Kidney glomerular epithelial cell (primary cell): ENCODE measurements at places on chromosomes 12 and 14.

DNA sequence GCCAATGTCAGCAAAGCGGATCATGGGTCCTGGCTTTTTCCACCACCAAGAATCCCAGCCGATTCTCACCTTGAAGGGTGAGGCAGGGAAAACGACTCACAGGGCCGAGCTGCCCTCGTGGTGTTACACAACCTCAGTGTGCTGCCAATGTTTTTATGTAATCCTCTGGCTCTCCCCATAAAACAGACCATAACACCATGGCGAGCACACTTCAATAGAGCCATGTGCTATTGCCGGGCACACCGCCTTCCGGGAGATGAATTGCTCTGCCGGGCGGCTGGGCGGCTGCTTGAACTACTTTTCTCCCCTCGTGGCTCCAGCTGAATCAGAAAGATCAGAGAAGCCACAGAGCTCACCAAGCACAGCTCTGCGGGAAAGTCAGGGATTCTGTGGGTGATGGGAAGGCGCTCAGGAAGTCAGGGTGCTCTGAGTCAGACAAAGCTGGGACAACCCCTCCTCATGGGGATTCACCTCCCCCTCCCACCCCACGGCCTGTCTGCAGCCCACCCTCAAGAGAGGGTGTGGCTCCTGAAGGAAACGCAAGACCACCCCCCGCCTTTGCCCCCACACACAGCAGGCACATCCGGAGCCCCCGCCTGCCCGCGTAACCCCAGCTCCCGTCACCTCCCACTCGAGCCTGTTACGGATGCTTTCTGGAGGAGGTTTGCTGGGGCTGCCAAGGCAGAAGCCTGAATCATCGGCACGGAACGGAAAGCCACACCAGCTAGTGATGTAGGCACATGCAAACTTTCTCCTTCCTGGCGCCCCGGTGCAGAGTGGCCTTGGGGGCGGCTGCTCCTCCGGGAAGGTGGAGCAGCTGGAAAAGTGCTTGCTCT is 1.8 kb downstream of the GALNT9 start:
- DNase-seq = peak; percentile 74

- DNase-seq = peak; percentile 14
Observed at GRCh38 chr12:42652048-42652447, 62.5 kb upstream of the PRICKLE1 start.

DNA sequence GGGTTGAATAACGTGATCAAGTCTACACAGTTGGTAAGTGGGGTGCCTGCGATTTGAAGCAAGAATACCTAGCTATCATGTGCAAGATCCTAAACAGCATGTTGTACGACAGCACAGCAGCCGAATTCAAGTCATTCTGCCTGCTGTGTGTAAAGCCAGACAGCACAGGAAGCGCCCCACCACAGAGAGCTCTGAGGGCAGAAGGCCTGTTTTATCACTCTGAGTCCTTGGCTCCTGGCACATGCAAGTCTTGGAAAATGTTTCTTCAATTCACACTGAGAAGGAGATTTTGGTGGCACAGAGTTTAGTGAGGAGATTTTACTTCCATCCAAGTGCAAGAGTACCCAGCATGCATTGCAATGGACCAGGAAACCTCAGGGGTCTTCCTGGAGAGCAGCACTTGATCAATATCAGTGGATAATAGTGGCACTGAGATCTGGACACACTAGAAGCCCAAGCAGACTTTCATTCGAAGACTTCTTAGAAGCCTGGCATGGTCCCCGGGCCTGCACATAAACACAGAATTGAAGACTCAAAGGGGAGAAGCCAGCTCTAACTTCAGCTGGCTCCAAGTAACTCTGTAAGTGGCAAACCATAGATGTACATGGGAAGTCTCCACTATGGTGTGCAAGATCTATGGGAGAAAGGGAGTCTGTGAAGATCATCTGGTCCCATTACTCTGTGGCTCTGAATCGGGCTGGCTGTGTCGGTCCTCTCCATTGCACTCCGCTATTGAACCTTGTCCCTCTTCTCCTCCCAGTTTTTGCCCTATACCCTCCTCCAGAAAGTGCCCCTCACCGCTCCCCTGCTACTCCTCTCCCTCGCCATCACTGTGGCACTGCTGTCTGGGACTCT is 1.5 kb upstream of the KRT1 start:
- no peak for DNase-seq

DNA sequence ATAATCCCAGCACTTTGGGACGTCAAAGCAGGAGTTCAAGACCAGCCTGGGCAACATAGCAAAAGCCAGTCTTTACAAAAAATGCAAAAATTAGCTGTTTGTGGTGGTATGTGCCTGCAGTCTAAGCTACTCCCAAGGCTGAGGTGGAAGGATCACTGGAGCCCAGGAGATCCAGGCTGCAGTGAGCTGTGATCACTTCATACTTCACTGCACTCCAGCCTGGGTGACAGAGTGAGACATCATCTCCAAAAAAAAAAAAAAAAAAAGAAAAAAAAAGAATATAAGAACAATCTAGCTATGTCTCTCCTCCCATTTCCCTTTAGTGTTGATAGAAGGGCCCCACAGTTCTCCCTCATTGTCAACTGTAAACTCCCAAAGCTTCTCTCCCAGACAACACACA is 3.5 kb upstream of the BCAT1 start:
- DNase-seq = no peak

GRCh38 chr12:21776175-21776574 is 1.7 kb upstream of the KCNJ8 start:
- DNase-seq = no peak

GRCh38 chr12:3743803-3744202 is 9.1 kb downstream of the CRACR2A start:
- no peak for DNase-seq

DNA sequence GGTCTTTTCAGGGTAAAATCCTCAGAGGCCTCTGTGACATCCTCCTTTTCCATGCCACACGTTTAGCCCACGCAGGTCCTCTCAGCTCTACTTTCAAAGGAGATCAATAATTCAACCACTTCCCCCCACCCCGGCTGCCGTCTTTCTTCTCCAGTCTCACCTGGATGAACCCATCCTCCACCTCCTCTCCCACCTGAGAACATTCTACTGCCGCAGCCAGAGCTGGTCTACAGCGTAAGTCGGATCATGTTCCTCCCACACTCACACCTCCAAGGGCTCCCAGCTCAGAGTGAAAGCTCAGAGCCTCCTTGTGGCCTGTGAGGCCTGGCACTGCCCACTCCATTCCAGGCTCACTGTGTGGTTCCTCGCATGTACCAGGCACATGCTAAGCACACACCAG is 246.6 kb downstream of the CHST11 start:
- no peak for DNase-seq

DNA sequence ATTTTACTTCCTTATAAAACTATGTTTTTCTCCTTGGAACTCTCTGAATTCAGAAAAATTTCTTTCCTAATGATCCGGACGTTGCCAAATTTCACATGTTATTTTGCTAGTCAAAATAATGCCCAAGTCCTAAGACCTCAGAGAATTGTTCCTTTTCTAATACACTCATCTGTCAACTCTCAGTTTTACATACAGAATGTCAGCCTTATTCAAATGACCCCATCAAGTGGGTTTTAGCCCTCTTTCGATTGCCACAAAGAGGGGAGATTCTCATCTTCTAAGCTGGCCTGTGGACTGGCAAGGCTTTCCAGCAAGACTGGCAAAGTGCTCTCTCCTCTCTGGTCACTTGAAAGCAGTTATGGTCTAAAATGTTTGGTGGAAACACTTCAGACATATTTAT is 99.3 kb upstream of the GPHB5 start:
- DNase-seq = no peak

- no peak for DNase-seq
Observed at GRCh38 chr14:69170839-69171238, 17.9 kb upstream of the DCAF5 start.

DNA sequence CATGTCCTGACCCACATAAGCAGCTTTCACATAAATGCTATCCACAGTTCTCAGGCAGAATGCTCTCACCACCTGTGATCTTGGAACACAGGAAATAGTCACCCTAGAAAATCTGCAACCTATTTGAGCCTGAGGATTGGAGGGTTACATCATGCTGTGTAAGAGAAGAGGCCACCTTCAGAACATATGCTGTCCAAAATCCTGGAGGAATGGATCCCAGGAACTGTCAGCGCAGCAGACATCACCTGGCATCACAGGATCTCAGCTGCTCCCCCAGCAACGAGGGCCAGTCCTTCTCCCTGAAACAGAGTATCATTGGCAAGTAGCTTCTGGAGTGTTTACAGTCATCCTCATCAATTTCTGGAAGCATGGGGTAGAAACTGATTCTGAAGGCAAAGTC is 63.2 kb upstream of the LTA4H start:
- no peak for DNase-seq

GRCh38 chr12:118344829-118345228 is 27.9 kb downstream of the TAOK3 start:
- no peak for DNase-seq

GRCh38 chr12:57055824-57056223 is 5.9 kb upstream of the MYO1A start:
- no peak for DNase-seq

DNA sequence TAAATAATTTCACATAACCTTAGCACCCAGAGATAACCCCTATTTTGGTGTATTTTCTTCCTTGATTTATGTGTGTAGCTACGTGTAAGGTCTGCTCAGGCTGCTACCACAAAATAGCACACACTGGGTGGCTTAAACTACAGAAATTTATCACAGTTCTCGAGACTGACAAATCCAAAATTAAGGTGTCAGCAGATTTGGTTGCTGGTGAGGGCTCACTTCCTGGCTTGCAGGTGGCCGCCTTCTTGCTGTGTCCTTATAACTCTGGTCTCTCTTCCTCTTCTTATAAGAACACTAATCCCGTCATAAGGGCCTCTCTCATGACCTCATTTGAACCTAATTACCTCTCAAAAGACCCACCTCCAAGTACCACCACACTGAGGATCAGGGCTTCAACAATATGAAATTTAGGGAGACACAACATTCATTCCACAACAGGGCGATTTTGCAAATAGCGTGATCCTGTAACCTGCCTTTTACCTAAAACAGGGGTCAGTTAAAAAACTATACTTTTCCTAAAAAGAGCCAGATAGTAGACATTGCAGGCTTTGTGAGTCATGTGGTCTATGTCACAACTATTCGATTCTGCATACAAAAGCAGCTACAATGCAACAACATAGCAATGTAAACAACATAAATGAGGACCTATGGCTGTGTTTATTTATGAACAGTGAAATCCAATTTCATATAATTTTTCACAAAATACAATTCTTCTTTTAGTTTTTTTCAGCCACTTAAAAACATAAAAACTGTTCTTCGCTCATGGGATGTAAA is 371.7 kb downstream of the DPF3 start:
- no peak for DNase-seq

DNA sequence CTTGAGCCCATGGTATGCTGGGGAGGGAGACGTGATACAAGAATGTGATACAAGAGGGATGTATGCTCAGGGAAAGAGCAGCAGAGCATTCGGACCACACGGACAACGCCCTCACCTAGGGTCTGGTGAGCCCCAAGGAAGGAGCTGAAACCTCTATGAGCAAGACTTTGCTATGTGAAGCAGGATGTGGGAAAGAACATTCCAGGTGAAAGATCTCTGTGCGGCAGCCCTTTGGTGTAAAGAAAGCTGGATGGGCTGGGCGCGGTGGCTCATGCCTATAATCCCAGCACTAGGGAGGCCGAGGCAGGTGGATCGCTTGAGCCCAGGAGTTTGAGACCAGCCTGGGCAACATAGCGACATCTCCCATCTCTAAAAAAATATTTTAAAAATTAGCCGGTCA is 16.9 kb upstream of the FICD start:
- DNase-seq = no peak

GRCh38 chr14:102551995-102552705 is 40.3 kb upstream of the RCOR1 start:
- DNase-seq = no peak

DNA sequence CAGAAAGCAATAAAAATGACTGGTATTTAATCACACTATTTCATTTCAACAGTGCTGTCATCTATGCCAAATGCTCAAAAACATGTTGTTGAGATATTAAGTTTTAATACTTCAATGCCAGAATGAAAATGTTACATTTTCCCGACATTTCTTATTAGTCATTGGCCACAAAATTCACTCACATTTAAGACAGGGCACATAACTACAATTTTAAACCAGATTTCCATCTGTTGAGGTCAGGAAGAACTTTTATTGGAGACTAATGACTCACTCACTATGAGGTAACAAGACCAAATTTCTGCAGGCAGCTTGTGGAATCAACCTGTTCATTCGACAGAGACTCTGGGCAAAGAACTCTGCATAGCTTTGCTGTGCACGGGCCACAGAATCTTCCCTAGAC is 36.8 kb downstream of the PPTC7 start:
- peak; percentile 39 for DNase-seq

DNA sequence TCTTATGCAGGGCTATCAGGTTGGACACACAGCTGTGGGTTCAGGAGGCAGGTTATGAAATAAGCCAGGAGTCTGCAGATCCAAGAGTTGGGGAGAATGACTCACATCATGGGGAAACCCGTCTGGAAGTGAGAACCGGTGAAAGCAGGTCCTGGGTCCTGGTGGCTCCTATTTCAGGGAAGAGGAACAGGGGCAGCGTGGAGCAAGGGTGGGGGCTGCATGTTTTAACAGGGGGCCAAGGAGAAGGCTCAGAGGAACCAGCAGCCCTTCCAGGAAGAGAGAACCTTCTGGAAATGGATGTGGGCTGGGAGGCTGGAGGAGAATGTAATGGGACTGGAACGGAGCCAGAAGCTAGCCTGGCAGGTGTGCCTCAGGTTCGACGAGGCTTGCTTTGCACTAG is 7.8 kb upstream of the KRT74 start:
- DNase-seq = peak; percentile 18

- DNase-seq = no peak
Observed at GRCh38 chr12:103181366-103182152, 224.1 kb downstream of the ASCL1 start.

- no peak for DNase-seq
Observed at GRCh38 chr12:31117203-31118011, 43.7 kb downstream of the DDX11 start.

DNA sequence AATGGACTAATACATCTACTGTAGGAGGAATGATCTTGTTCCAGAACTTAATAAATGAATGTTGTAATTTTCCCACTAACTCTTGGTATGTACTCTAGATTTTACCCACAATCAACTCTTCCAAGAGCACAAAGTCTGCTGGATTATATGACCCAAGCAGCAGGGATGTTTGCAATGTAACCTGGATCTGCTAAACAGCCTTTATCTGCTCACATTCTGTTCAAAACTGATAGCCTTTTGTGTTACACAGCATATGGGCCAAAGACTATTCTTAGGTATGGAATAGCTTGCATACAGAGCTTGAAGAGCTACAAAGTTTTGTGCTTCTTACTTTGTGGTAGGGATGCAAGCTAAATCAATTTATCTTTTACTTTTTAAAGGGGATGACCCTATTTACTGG is 213.7 kb upstream of the DCN start:
- no peak for DNase-seq

DNA sequence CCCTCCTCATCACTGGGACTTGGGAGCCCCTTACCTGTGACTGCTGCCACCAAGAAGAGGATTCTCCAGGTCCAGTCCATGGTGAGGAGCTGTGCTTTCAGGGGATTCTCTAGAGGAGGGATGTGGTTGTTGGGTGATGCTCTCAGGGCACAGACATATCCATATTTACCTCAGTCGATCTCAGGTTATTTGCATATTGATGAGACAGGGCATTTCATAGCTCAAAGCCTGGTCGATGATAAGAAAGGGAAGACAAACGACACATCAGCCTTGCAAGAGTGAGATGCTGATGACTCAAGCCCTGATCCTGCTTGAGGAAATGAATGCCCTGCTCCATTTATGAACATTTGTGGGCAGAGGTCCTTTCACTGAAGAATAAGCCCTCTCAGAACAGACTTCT is 981.0 kb downstream of the TMEM121 start:
- no peak for DNase-seq

GRCh38 chr12:116736962-116737773 is 701 bp downstream of the SPRING1 start:
- no peak for DNase-seq

- peak; percentile 81 for DNase-seq
Observed at GRCh38 chr14:76958980-76959710, 69.4 kb downstream of the IRF2BPL start.
